ENCODE measurements at places on chromosomes 2 and 18.
A peak's percentile ranks its signal among the peaks of the same experiment; 100 is the strongest.

GRCh38 chr2:43376523-43377198, 150.3 kb upstream of the ZFP36L2 start:
- DNase-seq, result no peak

GRCh38 chr2:32926708-32927084, 20.1 kb upstream of the LTBP1 start:
- no peak for DNase-seq

- no peak for DNase-seq
Measured at GRCh38 chr2:130351711-130352110, 4.1 kb upstream of the PTPN18 start.

- no peak for DNase-seq
Measured at GRCh38 chr18:13791181-13791580, 32.8 kb upstream of the MC5R start.

GRCh38 chr2:113703386-113704299, 52.8 kb downstream of the SLC35F5 start:
- no peak for DNase-seq

DNA sequence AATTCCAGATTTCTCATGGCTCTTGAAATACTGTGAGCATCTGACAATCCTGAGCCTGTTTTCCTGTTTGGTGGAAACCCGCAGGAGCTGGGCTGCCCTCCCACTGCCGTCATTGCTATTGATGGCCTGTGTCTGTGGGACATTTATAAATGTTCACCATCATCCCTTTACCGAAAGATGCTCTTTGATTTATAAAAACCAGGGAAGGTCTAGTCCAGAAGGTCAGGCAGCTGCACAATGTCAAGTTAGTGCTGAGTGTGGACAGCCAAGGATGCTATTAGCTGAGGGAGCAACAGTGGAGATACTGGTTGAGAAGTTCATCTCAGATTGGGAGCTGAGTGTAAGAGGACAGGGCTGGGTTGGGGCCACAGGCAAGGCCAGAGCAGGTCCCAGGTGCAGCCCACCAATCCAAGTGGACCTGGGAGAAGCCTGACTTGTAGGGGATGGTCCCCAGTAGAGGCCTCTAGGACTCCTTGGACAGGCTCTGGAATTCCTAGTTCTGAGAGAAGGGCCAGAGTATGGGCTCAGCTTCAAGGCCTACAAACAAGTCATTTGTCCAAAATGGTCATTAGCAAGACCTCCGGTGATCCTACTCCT, 55.1 kb downstream of the COPS8 start:
- no peak for DNase-seq

- DNase-seq, result peak; percentile 68
Measured at GRCh38 chr2:216698895-216699294, 3.5 kb upstream of the IGFBP5 start.

DNA sequence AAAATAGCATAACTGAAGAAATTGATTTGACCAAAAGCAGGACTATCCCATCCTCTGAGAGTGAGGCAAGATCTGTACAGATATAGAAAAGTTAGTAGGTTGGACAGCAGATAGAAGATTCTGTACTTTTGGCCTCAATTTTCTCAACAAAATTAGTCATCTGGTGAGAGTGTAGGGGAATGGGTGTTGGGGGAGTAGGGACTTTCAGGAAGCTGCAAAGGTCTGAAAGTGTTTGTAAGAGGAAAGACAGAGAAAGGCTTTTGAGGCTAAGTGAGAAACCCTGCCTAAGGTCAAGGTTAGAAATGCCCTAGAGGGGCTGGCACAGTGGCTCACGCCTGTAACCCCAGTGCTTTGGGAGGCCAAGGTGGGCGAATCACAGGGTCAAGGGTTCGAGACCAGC, 40.3 kb downstream of the DAPL1 start:
- DNase-seq, result no peak

GRCh38 chr2:42769583-42770287, 5.8 kb upstream of the OXER1 start:
- DNase-seq, result no peak

- no peak for DNase-seq
Measured at GRCh38 chr2:100739735-100740432, 80.1 kb upstream of the NPAS2 start.

DNA sequence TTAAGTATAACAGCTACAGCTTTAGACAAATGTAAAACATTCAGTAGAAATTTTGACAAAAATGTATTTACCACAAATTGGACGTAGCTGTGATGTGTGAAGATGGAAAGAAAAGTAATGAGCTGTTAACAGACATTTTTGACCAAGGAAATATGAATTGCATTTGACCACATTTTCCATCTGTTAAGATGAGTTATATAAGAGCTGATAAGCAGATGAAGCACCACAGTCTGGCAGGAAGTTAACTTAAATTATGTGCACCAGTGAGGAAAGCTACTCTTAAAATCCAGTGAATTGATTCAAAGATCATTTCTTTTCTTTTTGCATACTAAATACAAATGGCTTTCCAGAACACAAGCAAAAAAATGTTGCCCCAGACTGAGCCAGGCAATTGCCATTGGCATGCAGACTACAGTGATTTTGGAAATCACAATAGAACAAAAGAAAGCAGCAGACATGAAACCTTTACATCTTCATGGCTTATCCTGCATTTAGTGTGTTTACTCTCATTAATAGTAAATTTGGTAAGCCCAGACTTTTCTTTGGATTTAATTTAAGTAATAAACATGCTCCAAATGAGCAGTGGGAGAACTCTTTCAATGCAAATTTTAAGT, 493.7 kb downstream of the TMX3 start:
- DNase-seq, result no peak

GRCh38 chr2:1588978-1589621, 155.2 kb downstream of the PXDN start:
- DNase-seq, result no peak
